ENCODE measurements at places on chromosomes 2 and 18.

DNA sequence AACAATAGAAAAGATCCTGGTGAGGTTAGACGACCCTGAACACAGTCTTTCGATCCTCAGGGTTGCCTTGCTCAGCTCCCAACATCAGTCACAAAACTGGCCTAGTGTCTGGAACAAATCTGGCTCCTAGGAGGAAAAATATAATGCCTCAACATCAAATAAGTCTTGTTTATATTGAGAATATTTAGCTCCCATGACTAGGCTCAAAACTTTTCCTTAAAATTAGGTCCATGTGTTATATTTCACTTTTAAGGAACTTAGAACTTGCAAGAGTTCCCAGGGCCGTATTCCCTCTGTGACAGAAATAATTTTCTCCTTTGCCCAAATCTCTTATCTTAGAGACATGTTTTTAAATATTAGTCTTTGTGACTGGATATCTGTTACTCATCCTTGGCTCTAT lies 819.7 kb upstream of the ZEB2 start:
- no peak for DNase-seq

DNA sequence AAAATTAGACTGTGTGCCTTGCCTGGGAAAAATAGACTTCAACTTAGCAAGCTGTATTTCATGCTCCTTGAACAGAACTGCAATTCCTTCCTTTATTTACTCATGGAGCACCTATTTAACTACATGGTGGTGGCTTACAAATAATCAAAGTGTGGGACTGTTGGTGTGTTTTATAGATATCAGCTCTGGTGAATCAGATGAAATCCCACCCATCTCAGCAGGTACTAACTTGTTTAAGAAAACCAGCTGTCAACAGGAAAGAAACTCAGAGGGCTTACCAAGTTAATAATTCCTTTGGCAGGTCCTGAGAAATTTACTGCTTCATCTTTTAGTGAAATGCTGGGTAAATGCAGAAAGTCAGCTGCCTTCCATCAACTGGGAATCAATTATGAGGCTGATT lies 830.6 kb downstream of the SLC4A3 start:
- no peak for DNase-seq

GRCh38 chr2:84492571-84492970 lies 23.7 kb upstream of the DNAH6 start:
- DNase-seq, result no peak

DNA sequence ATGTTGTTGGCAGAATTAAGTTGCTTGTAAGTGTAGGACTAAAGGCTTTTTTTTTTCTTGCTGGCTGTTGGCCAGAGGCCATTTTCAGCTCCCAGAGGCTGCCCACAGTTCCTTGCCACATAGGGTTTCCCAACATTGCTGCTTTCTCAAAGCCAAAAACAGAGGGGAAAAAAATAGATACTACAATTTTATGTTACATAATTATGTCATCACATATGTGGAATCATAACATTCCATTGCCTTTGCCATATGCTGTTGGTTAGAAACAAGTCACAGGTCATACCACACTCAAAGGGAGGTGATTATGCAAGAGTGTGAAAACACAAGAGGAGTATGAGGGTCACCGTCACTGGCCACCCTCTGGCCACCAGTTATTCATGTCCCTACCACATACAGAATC lies 154.5 kb downstream of the RTN4 start:
- DNase-seq, result no peak

DNA sequence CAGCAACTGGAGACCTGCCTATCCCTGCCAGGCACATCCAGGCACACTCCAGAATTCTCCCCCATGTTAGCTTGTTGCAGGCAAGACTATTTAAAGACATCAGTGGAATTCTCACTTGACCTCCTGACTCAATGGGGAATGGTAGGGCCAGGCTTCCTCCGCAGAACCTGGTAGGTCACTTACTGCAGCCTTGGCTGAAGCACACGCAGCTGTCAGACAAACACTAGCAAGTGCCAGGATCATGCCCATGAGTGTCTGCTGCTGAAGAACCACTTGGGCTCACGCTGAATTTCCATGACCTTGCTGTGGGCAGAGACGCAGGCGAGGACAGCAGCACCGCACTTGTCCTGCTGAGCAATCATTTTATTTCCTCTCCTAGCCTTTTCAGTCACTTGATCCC lies 3.2 kb downstream of the LRRC30 start:
- no peak for DNase-seq

GRCh38 chr2:66700677-66701066 lies 265.7 kb downstream of the MEIS1 start:
- DNase-seq, result no peak

- DNase-seq, result no peak
Measured at GRCh38 chr2:151886241-151886640, 58.0 kb upstream of the ARL5A start.

GRCh38 chr2:191917430-191917881 lies 70.6 kb upstream of the CAVIN2 start:
- DNase-seq, result no peak

- no peak for DNase-seq
Measured at GRCh38 chr2:237170020-237170419, 84.3 kb downstream of the COPS8 start.

- no peak for DNase-seq
Measured at GRCh38 chr2:240126731-240127130, 9.4 kb downstream of the COPS9 start.

DNA sequence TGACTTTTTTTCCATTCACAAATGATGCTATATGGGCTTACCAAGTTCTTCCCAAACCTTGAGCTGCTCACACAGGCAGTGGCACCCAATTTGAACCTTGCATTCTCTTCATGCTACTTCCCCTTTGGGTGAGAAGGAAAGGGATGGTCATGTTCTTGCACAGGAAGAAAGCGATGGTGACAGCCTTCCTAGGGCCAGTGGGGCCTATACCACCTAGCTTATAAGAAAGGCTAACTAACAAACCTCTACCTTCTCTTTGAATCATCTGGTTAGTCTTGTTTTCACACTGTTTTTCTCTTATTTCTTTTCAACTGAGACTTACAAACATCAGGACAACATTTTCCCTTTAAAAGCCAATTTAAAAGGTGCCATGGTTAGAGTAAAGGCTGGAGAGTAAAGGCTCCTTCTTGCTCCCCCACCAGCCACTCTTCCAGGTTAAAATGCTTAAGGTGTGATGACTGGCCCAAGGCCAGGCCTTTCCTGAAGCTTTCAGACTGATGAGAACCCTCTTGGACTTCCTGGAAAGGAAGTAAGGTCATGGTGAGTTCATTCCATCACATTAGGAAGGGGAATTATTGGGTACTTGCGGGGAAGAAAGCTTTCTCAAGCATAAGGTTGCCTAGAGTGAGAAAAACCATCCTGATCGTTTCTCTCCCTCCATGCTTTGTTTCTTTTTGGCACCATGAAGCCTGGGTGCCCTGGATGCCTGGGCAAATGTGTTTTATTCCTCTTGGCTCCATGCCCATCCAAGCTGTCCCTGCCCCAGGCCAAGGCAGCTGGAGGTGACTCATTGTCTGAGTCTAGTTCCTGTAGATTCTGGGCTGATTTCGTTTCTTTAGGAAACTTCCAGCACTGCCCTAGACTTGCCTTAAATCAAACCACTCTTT lies 41.4 kb upstream of the ITGB6 start:
- DNase-seq, result no peak

DNA sequence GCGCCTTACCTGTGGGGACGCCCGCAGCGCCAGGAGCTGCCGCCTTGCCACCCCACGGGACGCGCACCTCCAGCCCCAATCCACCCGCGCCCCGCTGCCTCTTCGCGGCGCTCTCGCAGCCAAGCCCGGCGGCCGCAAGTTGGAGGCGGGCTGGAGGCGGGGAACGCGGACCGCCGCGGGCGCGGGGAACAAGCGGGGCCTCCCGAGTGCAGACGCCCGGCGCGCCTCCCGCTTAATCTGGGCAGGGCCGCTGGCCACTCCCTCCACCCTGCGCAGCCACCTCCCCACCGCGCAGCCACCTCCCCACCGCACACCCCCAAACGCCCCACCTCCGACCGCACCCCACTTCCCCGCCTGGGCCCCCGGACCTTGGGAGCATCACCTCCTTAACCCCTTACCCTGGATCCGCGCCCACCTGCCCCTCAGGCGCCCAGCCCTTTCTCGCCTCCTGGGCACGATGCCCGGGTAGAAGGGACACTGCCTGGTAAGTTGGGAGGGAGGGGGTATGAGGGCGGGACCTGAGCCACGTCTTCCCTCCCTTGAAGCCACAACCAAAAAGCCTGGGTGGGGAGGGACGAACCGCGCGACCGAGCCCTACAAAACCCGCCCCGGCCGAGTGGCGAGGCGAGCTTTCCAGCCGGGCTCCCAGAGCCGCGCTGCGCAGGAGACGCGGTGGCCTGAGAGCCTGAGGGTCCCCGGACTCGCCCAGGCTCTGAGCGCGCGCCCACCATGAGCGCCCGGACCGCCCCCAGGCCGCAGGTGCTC lies at the start of the genes COL4A3 and COL4A4:
TSS of gene COL4A3 (plus strand) at position 627 of the 765 bp plus-strand sequence. CDS start at position 730, 103 bp downstream.
TSS of gene COL4A4 (minus strand) at position 208 of the 765 bp plus-strand sequence. CDS start 16,722 bp downstream, outside the sequence.
- DNase-seq, result no peak

GRCh38 chr2:232576995-232577394 lies 26.5 kb downstream of the EIF4E2 start:
- DNase-seq, result no peak
